Spinal cord (tissue), 10 donors: ENCODE measurements at places on chromosomes 5 and 9. TPM values are rescaled to one million over a fixed set of nuclear protein-coding genes. Genes with fewer than 3 reads are reported as not detected.

The ZDHHC11 gene
- 11.7 TPM for total RNA-seq

- no peaks in the 10 kb centered on the region for H3K4me1 ChIP-seq
- no peaks in the 10 kb centered on the region for H3K27me3 ChIP-seq
- H3K27ac ChIP-seq: no peak overlapping the region
- DNase-seq: no peak
- no peak overlapping the region for H3K4me3 ChIP-seq
Measured at GRCh38 chr9:107378006-107378405, 94.9 kb downstream of the RAD23B start.

The SH3TC2 gene
- total RNA-seq: 43.7 TPM

The DMRTA1 gene
- total RNA-seq: 0.99 TPM

GRCh38 chr5:119344231-119344630, 11.6 kb upstream of the TNFAIP8 start:
- DNase-seq: no peak
- H3K27ac ChIP-seq: no peak overlapping the region
- H3K27me3 ChIP-seq: no peaks in the 10 kb centered on the region

GRCh38 chr9:114246558-114246957, 76.3 kb upstream of the ORM1 start:
- no peaks in the 10 kb centered on the region for H3K27me3 ChIP-seq
- no peak overlapping the region for H3K27ac ChIP-seq
- peaks cover 44% of the 10 kb centered on the region for H3K4me1 ChIP-seq
- H3K36me3 ChIP-seq: peaks cover 8% of the 10 kb centered on the region
- no peak for DNase-seq

DNA sequence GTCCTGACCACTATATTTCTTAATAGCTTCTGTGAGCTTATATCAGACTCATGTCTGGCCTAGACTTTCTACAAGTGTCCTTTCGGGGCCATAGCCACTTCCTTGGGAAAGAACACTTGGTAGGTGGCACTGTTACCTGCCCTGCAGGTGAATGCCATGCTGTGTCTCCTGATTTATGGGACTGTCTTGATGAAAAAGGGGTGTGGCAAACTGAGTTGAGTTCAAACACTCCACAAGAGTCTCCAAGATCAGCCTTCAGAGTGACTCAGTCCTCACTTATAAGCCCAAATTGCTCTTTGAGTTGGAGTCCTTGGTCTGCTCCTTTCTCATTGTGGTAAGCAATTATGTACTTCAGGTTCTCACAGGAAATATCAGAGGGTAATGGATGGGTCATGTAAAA, 9.9 kb upstream of the ANKHD1 start:
- no peak for DNase-seq
- H3K36me3 ChIP-seq: no peaks in the 10 kb centered on the region
- H3K27ac ChIP-seq: no peak overlapping the region
- H3K4me1 ChIP-seq: no peaks in the 10 kb centered on the region
- H3K27me3 ChIP-seq: no peaks in the 10 kb centered on the region

DNA sequence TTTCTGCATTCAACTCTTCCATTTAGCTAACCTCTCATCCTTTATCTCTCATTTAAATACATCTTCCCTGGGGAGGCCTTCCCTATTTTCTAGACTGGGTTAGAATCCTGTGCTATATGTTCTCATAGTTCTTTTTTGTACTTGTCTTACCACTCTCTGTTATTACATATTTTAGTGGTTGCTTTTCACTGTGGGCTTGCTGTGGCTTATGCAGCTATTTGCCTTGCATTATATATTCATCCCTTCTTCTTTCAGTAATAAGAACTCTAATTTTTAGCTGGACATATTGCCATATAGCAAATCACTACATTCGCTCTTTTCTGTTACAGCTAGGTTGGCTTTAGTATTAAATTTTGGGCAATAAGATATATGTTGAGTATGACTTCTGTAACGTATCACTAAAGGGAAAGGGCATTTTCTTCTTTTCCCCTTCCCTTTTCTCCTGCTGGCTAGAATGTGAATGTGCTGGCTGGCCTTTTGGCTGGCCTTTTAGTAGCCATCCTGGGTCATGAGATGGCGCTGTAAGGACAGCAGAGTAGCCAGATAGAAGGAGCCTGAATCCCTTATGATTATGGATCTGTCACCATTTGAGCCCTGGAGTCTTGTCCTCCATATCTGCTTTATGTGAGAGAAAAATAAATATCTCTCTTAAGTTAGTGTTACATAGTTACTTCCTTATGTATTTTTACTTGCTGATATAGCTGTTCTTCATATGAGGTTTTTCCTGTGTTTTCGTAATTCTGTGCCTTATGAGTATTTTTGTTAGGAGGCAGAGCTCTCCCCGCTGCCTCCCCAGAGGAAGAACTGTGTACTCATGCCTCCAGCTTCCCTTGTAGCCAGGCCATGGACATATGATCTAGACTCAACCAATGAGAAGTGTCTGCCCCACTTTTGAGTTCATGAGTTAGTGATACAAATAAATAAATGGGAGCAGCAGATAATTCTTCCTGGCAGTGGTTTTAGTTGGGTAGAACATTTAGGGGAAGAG, 65.8 kb downstream of the NDUFAF2 start:
- no peak overlapping the region for H3K4me3 ChIP-seq
- no peak overlapping the region for H3K27ac ChIP-seq
- no peaks in the 10 kb centered on the region for H3K36me3 ChIP-seq
- H3K27me3 ChIP-seq: no peaks in the 10 kb centered on the region

- no peak overlapping the region for H3K4me3 ChIP-seq
- no peak for DNase-seq
- H3K36me3 ChIP-seq: no peaks in the 10 kb centered on the region
- no peaks in the 10 kb centered on the region for H3K4me1 ChIP-seq
Measured at GRCh38 chr5:76351577-76351976, 51.5 kb upstream of the IQGAP2 start.

GRCh38 chr9:92066168-92066567, 49.0 kb downstream of the SPTLC1 start:
- H3K27me3 ChIP-seq: no peaks in the 10 kb centered on the region
- peaks cover 16% of the 10 kb centered on the region for H3K36me3 ChIP-seq

The UNC5A gene
- total RNA-seq: 3.1 TPM
